CD4-positive, alpha-beta T cell (primary cell): ENCODE measurements at places on chromosomes 4 and X.

DNA sequence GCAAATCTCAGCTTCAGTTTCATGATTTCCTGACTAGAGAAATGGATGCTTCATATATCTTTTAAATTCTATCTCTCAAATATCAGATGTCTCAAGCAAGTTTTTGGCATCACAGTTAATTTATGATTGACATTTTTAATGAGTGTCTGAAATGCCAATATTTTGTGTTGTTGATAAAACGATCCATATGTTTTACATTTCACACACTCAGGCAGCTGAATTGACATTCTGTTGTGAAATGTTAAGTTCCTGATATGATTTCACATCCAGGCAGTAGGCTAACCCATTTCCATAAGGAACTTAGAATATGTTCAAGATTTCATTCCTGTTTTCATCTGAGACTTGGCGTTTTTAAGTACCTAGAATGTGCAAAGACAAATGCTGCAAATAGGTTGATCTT is 650.6 kb downstream of the PCDH18 start:
- DNase-seq: no peak

DNA sequence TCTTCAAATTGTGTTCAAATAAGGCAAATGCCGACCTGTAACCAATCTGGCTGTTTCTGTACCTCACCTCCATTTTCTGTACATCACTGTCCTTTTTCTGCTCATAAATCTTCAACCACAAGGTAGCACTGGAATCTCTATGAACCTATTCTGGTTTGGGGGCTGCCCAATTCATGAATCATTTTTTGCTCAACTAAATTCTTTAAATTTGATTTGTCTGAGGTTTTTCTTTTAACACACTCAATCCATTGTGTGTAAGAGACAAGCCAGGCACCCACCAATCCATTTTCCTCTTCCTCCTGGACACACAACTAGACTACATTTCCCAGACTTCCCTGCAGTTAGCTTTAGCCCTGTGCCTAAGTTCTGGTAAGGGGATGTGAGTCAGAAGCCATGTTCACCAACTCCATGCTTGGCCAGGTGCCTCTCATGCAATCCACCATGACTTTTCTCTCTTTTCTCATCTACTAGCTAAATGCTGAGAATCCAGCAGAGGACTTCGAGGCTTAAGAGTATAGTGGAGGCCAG is 193.2 kb upstream of the KLF3 start:
- no peak for DNase-seq

- peak; percentile 36 for DNase-seq
These were observed 12.9 kb downstream of the DCK start for GRCh38 chr4:71006203-71006907.

- DNase-seq: no peak
These were observed 38.5 kb downstream of the SMAD1 start for GRCh38 chr4:145520172-145520571.

DNA sequence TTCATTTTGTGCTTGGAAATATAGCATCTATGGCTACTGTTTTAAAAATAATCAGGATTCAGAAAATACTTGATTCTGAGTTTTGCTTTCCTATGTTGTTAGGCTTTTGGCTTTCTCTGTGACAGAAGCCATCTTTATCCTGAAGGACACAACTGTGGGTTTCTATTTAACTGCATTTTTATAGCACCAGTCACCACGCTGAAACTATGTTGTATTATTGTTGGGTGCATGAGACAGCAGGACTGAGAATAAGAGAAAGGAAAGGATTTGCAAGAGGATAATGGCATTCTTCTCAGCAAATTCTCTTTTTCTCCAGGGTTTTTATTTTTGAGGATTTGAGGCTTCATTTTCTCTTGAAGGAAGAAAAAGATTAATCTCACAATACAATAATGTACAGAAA is 10.1 kb upstream of the NEUROG2 start:
- DNase-seq: no peak

GRCh38 chr4:3858046-3858730 is 92.0 kb downstream of the ADRA2C start:
- no peak for DNase-seq

- peak; percentile 46 for DNase-seq
These were observed 545.2 kb downstream of the C4orf33 start for GRCh38 chr4:129641179-129641578.
